ENCODE measurements at places on chromosomes 13 and 19.
A peak's percentile ranks its signal among the peaks of the same experiment; 100 is the strongest.

DNA sequence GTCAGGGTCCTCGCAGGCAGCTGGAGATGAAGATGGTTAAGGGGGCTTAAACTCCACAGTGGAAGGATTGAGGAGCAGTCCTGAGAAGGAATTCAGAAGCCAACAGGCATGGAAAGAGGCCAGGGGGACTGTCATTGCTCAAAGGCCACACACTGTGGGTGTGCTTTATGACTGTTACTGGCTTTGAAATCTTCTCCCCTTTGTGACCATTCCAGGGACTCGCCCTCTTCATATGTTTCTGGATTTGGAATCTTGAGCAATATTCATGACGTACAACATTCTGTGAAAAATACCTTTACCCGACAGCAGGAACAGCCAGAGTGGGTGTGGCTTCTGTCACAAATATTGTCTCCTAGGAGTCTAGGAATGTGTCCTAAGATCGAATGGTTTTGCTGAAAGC lies 16.6 kb downstream of the CEACAM7 start:
- no peak for DNase-seq

DNA sequence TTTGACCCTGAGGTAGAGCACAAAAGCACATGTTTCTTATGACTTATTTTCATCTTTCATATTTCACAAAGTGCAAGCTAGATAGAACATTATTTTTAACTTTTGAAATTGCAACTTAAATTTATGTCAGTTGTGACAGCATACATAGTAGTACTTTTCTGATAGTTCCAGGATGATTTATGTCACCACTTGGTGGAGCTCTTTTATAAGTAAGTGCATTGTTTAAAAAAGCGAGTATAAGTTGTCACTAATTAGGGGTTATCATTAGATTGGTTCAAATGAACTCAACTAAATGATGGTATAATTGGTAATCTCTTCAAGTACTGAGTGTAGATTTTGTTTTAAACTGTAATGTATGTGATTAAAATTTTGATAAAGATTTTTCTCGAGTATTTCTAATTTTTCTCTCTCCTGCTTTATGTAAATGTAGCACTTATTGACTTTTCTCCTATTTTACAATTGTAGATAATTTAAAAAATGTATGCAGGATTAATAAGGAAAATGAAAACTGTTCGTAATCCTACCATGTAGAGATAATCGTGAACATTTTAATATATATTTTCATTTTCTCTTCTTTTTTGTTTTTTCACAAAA lies 31.1 kb downstream of the RB1 start:
- no peak for DNase-seq

DNA sequence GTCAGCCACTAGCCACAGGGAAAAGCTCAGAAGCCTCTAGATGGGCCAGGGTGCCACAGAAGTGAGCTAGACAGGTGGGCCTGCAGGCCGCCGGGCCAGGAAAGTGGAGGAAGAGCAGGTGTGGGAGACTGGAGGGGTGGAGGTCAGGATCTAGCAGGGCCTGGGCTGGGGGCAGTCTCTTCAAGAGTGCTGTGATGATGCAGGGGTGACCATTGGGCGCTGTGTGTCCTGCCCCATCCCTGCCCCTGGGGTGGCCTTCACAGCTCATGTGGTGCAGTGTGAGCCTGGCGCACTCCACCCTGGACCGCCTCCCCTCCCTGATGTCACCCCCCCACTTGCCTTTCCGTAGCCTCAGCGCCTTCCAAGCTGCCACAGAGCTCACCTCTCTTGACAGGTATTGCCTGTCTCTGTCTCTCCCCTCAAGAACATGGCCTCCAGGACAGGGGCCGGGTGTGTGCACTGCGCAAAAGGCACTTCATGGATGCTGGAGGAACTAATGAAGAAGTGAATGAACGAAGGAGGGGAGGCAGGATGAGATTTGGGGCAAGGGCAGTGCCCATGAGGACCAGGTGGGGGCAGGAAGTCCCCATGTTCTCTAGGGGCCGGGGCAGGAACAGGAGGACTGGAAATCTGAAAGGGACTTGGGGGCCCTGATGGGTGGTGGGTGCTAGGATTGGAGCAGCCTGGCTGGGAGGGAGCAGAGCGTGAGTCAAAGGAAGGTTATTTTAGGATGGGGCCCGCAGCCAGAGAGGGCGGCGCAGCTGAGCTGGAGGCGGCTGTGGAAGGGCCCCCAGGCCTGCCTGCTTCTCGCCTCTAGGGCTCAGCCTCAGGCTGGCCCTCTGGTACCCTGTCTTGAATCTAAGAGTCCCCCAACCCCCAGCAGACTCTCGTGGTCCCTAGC lies 6.6 kb downstream of the SSBP4 start:
- peak; percentile 96 for DNase-seq

- no peak for DNase-seq
Observed at GRCh38 chr13:77343841-77344240, 16.9 kb upstream of the MYCBP2 start.

DNA sequence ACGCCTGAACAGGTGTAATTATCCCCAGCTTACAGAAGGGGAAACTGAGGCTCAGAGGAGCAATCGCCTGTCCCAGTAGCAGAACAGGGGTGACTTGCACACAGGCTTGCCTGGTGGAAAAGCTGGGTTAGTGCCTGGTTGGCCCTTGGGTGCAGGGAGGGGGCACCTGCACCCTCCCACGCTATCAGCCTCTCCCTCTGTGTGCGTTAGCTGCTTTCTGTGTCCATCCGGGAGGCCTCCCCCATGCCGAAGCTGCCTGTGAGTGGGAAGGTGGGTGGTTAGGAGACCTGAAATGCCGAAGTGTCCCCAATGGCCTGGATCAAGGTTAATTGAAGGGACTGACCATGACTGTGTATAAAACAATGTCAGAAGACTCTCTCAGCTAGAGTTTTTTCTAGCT lies 295.0 kb downstream of the ZNF536 start:
- no peak for DNase-seq

DNA sequence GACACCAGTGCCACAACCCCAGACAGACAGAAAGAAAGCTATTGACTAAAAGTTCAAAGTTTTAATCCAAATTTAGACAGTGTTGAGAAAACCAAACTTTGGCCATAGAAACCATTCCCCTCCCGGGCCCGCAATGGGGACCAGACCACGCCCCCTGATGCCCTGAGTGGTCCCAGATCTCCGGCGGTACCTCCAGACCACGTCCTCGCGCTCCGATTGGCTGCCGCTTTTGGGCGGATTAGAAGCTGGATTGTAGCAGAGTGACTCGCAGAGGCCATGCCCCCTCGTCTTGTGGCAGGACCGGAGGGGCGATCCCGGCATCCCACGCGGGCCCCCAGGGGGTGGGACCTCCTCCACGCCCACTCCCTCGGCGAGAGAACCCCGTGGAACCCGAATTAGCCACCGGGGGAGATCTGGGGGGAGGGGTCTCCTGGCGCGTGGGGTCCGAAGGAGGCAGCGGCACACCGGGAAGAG lies 797 bp upstream of the HSD17B14 start:
- DNase-seq: peak; percentile 95

GRCh38 chr19:51546650-51547396 lies 15.4 kb upstream of the SIGLEC6 start:
- DNase-seq: no peak

DNA sequence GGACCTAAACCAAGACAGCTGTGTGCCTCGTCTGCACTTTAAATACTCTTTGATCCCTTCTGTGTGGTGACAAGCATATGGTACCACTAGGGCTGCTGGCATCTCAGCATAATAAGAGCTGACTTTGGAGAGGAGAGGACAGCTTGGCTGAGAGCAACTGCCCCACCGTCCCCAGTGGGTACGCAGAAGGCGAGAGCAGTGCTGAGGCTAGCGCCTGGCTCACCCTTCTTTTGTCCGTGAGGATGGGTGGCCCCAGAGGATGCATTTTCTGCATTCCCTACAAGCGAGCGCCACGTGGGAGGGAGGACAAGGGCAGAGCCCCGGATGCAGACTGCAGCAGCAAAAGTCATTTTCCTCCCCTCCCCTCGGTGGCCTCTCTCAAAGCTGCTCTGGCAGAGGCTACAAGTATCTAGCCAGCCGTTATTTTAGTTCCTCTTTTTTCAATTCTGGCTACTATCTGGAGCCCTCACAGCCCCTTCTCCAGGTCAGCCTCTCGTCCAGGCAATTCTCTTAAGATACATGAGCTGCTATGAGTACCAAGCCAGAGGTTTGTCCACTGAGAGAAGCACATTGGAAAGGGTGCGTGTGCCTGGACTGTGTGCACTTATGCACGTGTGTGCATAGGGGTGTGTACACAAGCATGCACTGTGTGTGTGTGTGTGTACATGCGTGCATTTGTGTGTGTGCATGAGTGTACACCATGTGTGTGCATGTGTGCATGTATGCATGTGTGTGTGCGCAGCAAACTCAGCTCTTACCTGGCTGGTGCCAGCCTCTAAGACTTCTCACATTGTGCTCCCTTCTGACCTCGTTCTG lies 51.3 kb downstream of the RAB20 start:
- no peak for DNase-seq

DNA sequence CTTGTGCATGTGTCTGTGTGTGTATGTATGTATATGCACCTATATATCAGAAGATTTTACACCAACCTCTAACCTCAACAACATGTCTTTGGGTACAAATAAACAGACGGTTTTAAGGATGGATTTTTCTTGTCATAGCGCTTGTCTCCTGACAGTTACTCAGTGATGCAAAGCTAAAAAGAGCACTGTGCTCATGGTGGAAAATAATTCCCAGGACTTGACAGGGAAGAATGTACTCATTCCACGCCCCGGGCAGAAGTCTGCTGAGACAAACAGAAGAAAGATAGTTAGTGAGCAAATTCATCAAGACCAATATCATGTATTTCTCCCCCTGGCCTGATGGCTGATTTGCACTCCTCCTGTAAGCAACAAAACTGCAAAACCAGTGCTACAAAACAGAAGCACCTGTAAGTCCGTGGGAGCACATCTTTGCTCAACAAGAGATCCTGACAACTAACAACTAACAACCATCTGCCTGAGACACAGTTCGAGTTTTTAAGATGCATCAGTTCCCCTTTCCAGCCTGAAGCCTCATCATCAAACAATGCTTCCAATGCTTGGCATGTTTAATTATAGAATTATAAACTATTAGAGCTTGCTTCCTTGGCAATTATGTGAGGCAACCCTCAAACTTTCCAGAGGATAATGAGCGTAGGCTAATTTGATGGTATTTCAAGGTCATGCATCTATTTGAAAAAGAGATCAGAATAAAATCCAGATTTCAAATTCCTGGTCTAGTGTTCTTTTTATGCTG lies 812.7 kb upstream of the MIR17HG start:
- no peak for DNase-seq

GRCh38 chr19:40381321-40381720 lies 8.7 kb downstream of the HIPK4 start:
- DNase-seq: no peak

DNA sequence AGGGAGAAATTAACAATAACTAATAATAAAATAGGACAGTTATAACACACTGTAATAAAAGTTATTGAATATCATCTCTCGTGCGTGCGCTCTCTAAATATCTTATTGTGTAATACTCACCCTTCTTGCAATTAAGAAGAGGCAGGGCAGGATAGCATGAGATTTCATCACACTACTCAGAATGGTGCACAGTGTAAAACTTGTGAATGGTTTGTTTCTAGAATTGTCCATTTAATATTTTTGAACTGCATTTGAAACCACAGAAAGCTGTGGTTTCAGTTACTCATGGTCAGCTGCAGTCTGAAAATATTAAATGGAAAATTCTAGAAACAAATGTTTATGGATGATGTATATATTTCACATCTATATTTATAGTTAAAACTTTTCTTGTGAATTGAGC lies 161.1 kb downstream of the DCT start:
- no peak for DNase-seq

- DNase-seq: no peak
Observed at GRCh38 chr19:4357921-4358326, 14.6 kb downstream of the MPND start.

- DNase-seq: no peak
Observed at GRCh38 chr13:87872813-87873212, 201.6 kb downstream of the SLITRK5 start.

DNA sequence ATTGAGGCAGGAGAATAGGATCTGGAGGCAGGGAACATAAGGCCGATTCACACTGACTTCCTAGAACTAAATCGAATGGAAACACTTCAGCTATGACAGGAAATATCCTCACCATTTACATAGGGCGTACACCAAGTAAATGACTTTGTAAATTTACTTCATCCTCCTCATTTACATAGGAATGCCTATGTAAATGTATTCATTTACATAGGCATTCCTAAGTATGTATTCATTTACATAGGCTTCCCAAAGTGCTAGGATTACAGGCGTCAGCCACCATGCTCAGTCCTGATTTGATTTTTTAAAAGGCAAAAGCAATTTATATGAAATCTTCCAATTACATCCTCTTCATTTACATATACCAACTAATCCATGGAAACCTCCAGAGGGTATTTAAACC lies 133.1 kb upstream of the RFC3 start:
- no peak for DNase-seq

DNA sequence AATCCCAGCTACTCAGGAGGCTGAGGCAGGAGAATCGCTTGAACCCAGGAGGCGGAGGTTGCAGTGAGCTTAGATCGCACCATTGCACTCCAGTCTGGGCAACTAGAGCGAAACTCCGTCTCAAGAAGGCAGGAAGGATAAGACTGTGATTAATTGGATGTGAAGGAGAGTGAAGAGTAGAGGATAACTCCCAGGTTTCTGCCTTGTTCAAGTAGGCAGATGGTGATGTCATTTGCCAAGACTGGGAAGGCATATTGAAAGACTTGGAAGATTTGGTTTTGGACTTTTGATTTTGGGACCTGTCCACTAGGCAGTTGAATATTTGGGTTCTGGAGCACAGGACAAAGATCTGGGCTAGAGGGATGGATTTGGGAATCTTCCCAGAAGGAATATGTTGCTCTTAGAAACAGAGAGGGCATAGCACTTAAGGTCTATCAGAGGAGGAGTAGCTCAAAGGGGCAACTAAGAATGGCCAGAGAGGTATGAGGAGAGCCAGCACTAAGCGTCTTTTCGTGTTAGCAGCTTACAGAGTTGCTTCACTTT lies 20.0 kb downstream of the GARRE1 start:
- no peak for DNase-seq

- no peak for DNase-seq
Observed at GRCh38 chr19:30116530-30116929, 174.5 kb downstream of the URI1 start.

GRCh38 chr19:1851654-1852580 lies 3.6 kb upstream of the REXO1 start:
- DNase-seq: peak; percentile 92

DNA sequence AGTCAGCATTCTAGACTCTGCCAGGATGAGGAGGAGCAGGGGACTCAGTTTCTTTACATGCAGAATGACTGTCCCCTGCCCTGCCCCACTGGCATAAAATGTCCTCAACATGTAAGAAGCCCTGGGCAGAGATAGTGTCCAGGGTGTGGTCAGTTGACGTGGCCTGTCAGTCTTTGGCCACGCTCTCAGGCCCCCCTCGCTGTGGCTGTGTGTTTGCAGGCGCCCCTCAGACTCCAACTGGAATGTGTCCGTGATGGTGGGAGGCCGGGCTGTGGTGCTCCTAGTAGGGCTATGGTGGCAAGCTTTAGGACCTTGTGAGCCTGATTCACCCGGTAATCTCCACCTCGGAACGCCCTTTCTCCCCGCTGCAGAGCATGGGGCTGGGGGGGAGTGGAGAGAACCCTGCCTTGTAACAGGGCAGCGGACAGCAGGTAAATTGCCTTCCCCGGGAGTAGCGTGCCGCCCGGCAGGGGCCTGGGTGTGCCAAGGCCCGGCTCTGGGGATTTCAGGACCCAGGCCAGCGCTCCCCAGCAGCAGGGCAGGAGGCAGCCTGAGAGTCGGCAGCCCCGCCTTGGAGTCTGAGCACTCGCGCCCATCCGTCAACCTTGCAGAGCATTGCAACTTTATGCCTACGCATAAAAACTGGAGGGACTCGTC lies 62.3 kb downstream of the CHST8 start:
- peak; percentile 76 for DNase-seq

All from posterior cingulate gyrus (tissue), 11 donors.